AML-193 (cell line): ENCODE measurements at places on chromosomes 2 and 18.

- DNase-seq, result no peak
Measured at GRCh38 chr2:70943205-70943871, 7.6 kb downstream of the ATP6V1B1 start.

DNA sequence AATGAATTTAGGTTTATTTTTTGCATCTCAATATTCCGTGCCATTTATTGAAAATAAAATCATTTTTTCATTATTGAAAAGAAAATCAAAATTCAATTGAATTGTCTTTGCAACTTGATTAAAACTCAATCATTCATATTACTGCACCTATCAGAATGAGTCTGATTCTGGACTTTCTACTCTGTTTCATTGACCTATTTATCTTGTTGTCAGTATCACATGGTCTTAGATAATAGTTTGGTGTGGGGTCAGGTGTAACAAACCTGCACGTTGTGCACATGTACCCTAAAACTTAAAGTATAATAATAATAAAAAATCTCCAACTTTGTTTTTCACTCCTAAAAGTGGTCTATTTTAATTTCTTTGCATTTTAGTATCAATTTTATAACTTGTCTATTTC is 422.9 kb downstream of the RAD51AP2 start:
- DNase-seq, result no peak

DNA sequence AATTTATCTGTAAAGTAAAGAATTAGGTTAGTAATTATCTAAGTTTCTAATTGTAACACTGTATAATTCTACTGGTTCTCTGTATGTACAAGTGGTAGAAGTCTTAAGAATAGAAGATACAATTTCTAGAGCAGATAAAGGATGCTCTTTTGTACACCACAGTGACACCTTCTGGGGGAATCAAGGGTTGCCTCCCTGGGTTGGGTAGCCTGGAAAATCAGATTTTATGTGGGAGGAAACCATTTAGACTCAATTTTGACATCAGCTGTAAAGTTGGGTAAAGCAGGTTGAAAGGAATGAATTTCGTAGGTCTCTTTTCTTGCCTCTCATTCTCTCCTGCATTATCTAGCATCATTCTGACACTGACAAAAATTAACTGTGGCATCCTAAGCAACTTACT is 354.8 kb downstream of the DCC start:
- peak; percentile 15 for DNase-seq

DNA sequence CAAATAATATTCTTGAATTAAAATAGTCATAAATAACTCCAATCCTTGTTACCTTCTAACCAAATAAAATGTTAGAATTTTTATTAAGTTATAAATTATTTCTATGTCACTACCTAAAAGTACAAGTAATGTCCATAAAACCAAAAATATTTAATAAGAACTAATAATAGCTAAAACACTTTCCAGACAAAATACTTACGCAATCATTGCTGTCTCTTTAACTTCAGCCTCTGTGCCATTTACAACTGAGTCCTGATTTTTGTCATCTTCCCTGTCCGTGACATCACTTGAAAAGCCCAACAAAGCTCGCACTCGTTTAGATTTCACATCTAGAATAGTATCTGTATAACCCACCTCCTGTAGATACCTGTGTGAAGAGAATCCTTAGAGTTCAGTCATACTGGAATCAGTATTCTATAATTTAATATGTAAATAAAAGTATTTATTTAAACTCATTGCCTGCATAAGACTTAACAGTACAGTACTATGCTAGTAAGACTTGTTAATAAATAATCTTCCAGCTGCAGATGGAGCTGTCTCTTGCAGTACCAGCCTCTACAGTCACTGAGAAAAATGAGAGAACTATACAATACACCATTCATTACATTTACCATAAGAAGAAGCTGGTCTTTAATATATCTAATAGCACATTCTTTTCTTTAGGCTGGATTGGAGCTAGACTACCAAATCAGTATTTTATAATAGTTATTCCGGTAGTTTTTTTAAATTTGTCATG is 63.8 kb downstream of the STRN start:
- no peak for DNase-seq

DNA sequence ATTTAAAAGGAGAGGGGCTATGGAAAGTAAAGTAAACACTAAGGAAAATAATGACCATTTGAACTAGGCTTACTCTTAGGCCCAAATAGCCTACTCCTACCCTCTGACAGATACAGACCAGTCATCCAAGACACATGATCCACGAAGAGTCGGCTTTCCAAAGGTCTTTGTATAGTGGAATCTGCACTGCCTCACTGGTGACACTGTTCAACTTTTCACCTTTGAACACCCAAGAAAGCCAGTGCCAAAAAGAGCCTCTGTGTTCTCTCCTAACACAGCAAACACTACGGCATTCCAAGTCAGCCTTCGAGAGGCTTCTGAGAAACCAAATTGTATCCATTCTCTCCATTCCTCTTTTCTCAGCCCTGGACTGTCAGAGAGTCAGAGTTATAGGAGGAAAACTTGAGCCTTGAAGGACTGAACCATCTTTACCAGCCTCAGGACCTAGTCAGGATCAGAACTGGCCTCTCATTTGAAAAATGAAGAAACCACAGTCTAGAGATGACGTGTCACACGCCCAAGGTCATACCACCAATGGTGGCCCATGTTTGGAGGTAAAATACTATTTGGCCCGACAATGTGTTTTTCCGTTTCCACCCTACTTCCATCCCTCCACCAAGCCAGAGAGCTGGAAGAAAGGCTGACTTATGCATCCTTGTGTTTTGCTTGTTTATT is 267.4 kb upstream of the ACVR2A start:
- no peak for DNase-seq

DNA sequence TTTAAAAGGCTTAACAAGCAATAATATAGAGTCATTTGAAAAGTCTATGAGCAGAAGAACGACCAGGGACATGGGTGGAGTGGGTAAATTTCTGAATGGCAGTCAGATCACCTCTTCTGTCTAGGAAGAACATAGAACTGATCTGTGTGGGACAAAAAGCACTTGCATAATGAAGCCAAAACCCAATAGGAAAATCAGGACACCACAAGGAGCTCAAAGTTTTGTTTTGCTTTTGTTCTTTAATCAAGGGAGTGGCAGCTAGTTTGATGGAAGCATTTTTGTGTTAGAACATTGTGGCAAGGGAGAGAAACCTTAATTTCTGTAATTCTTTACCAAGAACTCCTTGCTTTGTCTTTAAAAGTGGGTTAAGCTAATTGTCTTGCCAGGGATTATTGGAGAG is 240.2 kb upstream of the TANK start:
- DNase-seq, result no peak

- DNase-seq, result no peak
Measured at GRCh38 chr2:71534826-71535225, 81.5 kb downstream of the DYSF start.

DNA sequence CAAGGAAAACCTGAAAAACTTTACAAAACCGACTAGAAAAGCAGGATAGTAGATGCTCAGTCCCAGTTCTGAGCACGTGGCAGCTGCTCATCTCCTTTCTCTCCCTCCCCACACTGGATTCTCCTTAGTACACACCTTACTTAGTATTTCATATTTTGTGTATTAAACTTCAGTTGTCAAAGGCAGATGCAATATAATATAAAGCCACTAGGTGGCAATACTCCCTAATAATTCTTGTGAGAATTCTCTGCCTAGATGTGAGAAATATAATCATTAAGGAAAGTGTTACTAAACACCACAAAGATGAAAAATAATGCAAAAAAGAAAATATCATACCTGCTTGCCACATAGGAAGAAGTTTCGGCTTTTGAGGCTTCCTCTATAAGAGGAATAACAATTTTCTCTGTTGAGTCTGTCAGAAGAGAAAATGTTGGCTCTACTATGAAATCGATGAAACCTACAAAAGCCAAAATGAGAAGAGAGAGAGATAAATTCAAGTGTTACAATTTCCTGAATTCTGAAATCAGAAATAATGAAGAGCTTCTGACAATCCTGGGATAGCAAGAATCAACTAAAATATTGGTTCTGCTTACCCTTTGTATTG is 200.6 kb downstream of the PPP1R1C start:
- peak; percentile 49 for DNase-seq

- no peak for DNase-seq
Measured at GRCh38 chr18:7741640-7742039, 174.5 kb downstream of the PTPRM start.

DNA sequence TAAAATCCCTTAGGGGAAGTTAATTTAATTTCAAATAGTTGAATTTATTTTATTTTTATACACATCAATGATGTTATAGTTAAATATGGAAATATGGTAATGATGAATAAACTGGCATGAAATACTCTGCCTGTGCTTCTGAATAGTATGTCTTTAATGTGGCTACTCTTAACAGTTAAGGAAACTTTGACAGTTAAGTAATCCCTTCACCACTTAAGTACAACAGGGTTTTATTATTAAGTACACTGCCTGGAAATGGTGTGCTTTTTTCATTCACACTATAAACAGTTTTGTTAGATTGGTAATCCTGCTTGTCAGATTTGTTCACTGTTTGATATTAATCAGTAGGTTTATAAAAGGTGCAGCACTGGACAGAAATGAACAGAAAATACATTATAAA is 412.0 kb upstream of the ZEB2 start:
- DNase-seq, result no peak

DNA sequence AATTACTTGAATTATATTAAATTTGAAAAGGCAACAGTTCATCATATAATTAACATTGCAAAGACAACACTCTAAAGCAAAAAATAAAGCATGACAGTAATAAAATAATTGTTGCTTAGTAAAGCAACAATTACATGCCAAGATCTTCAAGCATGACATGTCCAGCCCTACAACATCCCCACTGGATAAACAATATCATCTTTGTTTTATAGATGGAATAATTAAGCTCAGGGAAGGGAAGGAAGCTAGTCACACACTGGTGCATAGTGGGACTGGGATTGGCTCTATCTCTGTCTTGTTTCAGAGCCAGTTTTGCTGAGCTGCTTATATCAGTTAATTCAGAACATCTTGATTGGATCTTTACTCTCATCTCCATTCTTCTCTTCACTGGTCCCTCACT is 49.9 kb upstream of the PARD3B start:
- no peak for DNase-seq

DNA sequence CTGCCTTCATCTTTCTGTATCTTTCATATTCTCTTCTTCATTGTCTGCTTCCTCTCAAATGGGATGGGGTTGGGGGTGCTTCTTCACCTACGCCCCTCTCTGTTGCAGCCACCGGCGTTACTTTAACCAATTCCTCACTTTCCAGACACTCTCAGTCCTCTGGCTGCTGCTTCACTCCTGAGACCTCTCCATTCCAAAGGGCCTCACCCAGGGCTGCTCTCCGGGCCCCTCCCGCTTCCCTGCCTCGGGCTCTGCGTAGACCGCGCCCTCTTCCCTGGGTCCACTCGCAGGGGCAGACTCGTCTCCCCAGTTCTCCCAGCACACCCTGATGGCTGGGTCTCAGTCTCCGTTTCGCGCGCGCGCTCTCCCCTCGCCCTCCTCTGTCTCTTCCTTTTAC is 926 bp downstream of the SERPINB8 start:
- DNase-seq, result no peak

DNA sequence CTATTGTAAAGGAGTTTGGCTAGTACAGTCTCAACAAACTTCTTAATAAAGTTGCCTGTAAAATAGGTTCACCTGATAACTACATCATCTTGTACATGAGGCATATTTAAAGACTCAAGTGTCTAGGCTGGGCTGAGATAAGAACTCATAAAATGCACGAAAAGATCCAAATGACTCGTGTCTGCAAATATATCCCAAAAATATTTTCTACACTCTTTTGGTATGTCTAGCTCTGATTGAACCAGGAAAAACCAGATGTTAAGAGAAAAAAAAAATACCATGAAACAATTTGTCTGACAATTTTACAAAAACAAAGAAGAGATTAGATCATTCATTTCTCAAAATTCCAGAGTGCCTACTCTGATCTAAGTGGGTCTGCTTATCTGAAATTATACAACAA is 166.9 kb upstream of the OSR1 start:
- no peak for DNase-seq

- DNase-seq, result no peak
Measured at GRCh38 chr2:180717588-180717987, 262.8 kb upstream of the UBE2E3 start.

GRCh38 chr2:69734035-69734611 is 7.8 kb upstream of the ANXA4 start:
- DNase-seq, result no peak

DNA sequence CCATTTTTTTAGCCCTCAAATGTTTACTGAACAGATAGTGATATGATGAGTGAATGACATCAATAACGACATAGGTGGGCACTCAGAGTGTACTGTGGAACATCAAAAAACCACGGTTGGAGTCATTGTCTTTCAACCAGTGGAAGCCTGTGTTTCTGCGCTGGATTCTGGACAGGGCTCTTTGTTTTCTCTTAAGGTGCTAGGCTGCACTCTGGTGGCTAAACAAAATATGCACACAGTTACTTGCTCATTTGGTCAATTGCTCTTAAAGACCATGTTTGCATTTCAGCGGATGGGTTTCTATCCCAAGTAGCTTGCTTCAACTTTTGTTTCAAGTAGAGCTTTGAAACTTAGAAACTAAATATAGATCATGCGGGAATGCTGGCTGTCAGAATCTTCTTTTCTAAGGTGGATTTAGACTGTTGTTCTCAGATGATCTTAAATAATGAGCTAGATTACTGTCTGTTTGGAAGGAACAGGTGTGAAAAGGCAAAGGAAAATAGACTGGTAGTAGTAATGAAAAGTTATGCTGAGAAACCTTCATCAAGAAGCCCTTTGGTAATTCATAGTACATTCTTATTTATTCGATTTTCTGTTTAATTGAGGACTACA is 48.5 kb upstream of the LYPD6B start:
- DNase-seq, result peak; percentile 62

- no peak for DNase-seq
Measured at GRCh38 chr2:210671065-210671464, 114.7 kb downstream of the CPS1 start.
